ENCODE measurements at places on chromosomes 12 and 14.

DNA sequence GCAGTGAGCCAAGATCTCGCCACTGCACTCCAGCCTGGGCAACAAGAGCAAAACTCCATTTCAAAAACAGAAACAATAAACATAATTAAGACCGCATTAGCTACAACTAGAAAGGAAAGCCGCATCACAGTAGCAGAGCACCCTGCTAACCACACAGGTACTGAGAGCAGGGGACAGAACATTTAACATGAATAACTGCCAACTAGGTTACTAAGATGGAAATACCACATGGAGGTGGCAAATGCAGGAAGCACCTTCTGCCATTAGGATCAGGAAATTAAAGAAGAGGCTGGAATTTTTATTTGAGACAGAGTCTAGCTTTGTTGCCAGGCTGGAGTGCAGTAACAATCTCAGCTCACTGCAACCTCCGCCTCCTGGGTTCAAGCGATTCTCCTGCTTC, 41.9 kb downstream of the CDC42BPB start:
- no peak for DNase-seq

- no peak for DNase-seq
Measured at GRCh38 chr12:85155791-85156190, 119.6 kb downstream of the LRRIQ1 start.

DNA sequence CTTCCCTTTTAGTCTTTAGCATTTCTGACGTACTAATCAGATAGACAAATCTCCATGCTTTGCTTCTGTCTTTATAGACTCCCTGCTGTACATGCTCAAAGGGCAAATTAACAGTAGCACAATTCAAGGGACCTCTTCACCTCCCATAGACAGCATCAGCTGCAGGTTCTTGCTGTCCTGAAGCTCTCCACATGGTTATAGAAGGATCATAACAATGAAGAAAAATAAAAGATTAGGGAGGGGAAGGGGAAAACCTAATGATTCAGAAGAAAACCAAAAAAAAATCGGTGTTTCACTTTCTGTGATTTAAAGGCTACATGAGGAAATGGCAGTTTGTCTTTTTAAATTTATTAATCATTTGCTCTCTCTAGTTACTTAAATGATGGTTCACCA, 155.5 kb downstream of the PTCSC3 start:
- no peak for DNase-seq

- DNase-seq: no peak
Measured at GRCh38 chr14:62117751-62118105, 355.5 kb downstream of the SNAPC1 start.

- DNase-seq: no peak
Measured at GRCh38 chr14:79735121-79735520, 476.2 kb downstream of the DIO2 start.

- no peak for DNase-seq
Measured at GRCh38 chr12:119115296-119115905, 63.3 kb upstream of the HSPB8 start.

DNA sequence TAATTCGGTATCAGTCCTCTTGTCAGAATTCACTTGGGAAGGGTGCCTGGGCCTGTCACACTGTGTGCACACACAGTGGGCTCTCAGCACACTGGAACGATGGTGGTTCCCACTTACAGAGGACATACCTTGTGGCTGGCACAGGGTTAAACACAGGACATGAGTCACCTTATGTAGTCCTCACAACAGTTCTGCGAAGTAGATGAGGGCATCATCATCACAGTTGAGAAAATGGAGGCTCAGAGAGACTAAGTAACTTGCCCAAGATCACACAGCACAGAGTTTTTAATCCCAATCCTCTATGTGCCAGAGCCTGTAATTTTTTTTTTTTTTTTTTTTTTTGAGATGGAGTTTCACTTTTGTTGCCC, 90.7 kb downstream of the NINJ2 start:
- DNase-seq: no peak

GRCh38 chr12:67765776-67766766, 117.5 kb downstream of the DYRK2 start:
- no peak for DNase-seq

DNA sequence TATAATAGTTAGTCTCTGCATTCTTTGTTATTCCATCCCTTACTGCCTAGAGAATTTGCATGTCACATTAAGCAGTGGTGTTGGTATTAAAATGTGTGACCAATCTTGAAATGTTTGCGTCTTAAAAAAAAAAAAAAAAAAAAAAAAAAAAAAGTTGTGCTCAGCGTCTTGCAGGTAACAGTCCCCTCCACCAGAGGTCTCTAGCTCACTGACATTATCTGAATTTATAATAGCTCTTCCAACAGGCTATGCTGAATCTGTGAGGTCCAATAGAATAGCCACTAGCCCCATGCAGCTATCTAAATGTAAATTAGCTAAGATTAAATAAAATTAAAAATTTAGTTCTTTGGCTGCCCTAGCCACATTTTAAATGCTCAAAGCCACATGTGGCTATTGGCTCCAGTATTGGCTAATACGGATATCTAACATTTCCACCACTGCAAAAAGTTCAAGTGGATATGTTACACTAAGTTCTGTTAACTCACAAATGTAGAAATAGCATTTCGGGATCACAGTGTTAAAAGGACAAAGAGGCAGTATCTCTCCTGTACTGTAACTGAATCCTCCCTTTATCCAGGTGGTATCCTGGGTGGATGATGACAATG, 28.7 kb downstream of the NKX2-8 start:
- no peak for DNase-seq

GRCh38 chr14:104932676-104933631, 8.3 kb downstream of the PLD4 start:
- peak; percentile 78 for DNase-seq

GRCh38 chr12:97283297-97283696, 179.3 kb upstream of the RMST start:
- DNase-seq: no peak

- DNase-seq: no peak
Measured at GRCh38 chr12:74043343-74043742, 494.3 kb upstream of the ATXN7L3B start.
